HT1080 (cell line): ENCODE measurements at places on chromosomes 4 and X.

DNA sequence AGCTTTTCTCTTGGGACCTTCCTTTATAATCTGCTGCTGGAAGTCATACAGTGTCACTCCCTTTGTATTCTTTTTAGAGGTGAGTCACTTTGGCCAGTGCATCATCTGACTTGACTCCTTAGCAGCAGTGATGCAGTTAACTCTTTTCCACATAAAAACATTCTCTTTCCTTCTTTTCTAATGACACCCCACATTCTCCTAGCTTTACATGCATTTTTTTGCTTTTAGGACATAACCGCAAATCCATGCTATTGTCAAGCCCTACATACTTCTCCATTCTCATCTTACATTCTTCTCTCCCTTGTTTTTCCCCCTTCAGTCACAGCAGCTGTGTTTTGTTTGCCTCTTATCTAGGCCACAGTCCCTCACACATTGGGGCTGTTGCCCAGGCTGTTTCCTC lies 55.1 kb downstream of the ZNF330 start:
- peak; percentile 91 for DNase-seq

GRCh38 chr4:142248946-142249345 lies 597.2 kb downstream of the INPP4B start:
- peak; percentile 47 for DNase-seq

DNA sequence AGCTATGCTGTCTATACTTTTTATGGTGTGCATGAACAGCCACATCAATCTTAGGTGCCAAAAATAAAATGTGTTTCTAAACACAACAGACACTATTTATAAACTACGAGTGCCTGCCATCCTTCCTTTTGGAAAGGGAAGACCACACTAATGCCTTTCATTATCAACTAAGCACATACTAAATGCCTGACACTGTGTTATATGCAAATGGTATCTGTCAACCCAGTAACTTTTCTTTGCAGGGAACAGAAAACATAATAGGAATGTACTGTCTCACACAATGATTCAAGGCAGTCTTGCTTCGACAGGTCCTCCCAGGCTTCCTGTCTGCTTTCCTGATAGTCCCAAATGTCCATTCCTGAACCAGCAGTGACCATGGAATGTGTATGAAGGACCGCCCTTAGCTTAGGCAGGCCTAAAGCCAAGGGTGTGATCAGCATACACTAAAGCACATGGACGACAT lies 43.8 kb downstream of the ADGRA3 start:
- no peak for DNase-seq

DNA sequence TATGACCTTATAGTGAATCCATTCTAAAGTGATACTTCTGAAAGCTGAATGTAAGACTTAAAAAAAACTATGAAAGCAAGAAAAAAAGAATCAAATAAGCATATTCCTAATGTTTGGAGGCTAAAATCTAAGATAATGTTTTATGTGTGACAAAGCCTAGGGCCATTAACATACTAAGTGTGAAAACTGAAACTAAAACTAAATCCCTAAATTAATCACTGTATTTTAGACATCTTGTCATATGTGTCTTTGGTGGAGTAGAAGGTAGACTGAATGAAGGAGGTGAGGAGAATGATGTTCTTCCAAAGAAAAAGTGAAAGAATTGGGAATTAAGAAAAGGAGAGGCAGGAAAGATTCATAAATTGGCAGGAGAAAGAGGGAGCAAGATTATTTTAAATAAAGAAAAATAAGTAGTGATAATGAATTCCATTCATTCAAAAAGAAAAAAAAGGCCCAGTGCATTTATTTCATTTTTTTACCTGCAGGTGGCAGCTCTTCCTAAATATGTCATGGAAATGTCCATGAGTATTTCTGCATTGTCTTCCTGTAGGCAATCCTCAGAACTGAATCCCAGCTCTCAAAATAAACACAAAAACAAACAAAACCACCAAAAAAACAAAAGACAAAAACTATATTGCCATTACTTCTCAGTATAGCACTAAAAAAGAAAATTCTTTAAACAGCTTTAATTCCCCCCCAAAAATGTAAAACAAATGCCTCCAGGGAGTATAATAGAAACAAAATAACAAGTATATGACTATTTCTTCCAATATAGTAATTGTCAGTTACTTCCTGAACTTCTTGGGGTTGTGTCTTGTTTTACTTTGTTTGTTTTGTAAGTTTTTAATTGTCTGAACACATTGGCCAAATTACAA lies 17.0 kb upstream of the AP1AR start:
- peak; percentile 34 for DNase-seq

DNA sequence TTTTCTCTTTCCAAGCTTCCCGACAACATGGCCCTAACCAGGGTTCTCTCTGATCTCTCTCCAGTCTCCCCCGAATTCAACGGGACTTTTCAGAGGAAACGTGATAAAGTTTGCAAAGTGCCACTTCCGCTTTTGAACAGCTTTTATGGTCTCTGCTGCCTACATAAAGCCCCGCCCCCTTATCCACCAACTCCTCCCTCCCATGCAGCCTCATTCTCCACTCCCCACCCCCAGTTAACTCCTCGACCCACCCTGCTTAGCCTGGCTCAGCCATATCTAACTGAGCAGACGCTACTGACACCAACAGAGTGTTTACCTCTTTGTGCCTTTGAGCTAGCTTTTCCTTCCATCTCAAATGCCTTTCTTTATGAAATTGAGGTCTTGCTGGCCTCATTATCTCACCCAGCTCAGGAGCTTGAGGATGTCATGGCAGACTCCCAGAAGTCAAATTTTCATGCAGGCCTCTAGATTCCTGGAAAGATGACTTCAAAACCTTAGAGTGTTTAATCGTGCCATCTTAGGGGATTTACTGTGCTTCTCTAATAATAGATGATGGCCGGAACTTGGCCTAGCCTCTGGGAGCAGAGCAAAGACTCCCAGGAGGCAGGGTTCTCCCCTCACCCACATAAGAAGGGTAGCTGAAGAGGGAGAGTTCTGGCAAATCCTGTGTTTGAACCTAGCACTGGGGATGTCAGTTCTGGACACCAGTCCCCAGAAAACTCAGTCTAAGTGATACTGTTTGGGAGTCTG lies 606.0 kb downstream of the BCOR start:
- DNase-seq, result no peak

DNA sequence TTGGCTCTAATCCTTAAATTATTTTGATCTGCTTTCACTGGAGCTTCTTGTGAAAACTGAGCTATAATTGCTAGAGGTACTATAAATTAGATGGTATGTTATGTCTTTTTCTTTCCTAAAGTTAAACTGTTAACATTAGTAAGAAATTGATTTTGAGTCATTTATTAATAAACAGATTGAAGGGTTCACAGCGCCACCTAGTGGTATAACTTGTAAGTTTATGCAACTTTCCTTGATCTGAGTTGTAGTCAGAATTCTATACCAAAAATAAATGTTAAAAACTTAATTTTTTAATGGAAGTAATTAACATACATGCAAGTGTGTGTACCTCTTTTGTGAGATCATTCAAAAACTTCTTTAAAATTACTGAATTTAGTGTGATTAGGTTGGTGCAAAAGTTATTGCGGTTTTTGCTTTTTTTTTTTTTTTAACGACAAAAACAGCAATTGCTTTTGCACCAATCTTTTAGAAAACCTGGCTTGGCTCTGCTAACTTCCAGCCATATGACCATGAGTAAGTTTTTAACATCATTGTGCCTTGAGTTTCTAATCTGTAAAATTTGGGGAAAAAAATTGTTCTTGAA lies 151.5 kb downstream of the CENPC start:
- DNase-seq, result no peak

GRCh38 chr4:107692202-107692601 lies 27.8 kb downstream of the PAPSS1 start:
- no peak for DNase-seq

- DNase-seq, result no peak
These were observed 3.2 kb downstream of the CXCL6 start for GRCh38 chr4:73839715-73840114.

DNA sequence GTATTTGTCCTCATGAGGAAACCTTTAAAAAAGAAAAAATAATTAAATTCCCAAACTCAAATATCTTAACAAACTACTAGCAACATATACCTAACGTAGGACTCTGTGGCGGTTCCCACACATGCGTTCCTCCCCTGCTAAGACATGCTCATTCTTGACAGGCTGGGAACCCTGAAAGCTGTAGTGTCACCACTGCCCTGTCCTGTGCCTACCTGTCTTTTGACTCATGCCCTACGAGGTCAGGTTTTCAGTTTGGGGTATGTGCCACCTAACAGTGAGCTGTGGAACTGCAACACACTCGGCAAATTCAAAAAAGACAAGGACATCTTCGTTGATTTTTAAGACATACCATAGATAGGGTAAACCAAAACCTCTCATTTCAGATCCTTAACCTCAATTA lies 17.8 kb downstream of the IDS start:
- no peak for DNase-seq

- peak; percentile 75 for DNase-seq
These were observed 88.7 kb upstream of the ELOVL6 start for GRCh38 chr4:110287130-110287529.

DNA sequence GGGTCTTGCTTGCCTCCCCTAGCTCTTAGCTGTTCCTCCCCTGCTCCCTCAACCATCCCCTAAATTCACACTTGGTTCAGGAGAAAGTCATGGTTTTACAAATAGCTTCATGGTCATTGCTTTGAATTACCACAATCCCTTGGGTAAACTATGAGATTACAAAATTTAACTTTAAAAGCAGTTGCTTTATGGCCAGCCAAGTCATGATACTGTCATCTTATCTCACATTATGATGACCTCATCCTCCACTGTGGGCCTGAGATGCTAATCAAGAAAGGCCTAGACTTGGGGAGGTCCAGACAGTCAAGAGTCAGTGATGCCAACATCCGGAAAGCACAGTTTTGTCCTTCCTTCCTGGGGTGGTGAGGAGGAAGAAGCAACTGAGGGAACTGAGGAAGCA lies 10.5 kb upstream of the FGF16 start:
- peak; percentile 69 for DNase-seq

DNA sequence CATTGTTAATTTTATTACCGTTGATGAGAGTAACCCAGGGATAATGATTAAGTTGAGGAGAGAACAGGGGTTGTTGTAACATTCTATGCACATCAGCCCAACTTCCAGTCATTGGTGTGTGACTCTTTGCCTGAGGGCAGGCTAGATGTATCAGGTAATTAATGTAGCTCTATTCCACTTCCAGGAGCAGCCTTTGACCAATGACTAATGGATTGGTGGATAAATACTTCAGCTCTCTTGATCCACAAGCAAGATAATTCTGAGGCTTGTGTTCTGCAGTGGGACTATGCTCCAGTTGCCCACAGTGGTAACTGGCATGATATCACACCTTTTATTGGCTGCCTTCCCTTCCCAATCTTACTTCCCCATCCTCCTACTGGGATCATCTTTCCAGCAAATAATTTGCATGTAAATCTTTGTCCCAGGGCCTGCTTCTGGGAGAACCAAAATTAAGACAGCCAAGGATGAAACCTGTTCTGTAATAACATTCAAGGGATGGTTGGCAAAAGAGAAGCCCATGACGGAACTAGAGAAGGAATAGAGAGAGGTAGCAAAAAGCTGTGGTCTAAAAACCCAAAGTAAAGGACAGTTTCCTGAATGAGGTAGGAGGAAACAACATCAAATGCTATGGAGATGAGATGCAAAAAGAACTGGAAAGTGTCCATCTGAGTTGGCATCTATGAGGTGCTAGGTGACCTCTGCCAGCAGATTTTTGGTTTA lies 241.4 kb upstream of the RPS6KA3 start:
- DNase-seq, result no peak

DNA sequence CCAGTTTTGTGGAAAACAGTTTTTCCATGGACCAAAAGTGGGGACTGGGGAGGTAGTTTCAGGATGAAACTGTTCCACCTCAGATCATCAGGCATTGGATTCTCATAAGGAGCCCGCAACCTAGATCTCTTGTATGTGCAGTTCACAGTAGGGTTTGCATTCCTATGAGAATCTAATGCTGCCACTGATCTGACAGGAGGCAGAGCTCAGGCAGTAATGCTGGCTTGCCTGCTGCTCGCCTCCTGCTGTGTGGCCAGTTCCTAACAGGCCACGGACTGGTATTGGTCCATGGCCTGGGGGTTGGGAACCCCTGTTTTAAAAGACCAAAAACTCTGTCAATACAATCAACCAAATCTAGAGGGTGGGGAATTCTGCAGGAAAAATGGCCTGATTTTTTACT lies 100.0 kb upstream of the EOLA2 start:
- no peak for DNase-seq

DNA sequence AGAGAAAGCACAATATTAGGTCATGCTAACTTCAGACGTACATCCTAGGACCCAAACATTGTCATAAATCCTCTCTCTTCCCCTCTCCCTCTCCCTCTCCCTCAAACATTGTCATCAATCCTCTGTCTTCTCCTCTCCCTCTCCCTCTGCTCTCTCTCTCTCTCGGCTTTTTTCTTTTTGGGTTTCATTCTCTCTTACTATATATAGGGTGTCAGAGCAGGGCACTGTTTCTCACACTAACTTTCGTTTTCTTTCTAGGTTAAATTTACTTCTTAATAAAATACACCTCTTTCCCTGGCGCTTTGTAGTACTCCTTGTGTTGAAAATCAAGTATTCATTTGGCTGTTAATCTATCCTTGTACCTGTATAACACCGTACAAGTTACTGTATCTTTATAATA lies 37.0 kb upstream of the HERC5 start:
- DNase-seq, result no peak

- DNase-seq, result no peak
These were observed 55.1 kb downstream of the RAB40A start for GRCh38 chrX:103464072-103464773.

DNA sequence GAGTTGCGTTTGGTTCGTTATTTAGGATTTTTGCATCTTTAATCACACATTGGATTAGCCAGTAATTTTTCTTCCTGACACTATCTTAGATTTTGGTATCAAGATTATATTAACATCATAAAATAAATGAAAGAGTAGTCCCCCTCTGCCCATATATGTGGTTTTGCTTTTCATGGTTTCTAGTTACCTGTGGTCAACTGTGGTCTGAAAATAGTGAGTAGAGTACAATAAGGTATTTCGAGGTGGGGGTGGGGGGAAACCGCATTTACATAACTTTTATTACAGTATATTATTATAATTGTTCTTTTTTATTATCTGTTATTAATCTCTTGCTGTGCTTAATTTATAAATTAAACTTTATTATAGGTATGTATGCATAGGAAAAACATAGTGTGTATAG lies 152.4 kb downstream of the STIM2 start:
- no peak for DNase-seq

DNA sequence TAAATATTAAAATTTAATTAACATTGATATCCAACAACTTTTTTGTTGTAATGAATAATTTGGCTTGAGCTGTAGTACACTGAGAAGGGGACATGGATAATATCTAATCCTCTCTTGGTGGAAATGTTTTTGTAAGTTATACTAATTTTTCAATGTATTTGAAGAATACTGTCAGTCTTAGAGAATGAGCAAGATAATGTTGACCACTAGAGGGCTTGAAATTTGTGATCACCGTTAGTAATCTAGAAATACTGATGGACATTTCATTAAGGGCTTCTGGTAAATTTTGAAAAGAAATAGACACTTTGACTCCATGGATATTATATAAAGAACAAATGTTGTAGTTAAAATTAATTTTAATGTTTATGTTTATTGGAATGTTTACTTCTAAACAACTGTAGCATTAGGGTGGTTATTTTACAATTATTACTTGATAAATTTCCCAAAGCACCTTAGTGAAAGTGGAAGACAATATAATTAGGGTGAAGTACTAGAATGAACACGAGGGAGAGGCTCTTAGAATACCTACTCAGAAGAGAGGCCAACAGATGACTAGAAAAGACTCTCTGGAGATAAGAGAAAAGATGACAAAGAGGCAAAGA lies 20.0 kb upstream of the CAMK2D start:
- no peak for DNase-seq

- DNase-seq, result peak; percentile 44
These were observed 385 bp downstream of the DCLK2 start for GRCh38 chr4:150078579-150079080.

- no peak for DNase-seq
These were observed 25.0 kb upstream of the LDOC1 start for GRCh38 chrX:141201962-141202361.

- no peak for DNase-seq
These were observed 86.9 kb upstream of the NWD2 start for GRCh38 chr4:37157476-37158167.
